Astrocyte (in vitro differentiated cells and primary cell): ENCODE measurements at places on chromosomes 16 and 17.

DNA sequence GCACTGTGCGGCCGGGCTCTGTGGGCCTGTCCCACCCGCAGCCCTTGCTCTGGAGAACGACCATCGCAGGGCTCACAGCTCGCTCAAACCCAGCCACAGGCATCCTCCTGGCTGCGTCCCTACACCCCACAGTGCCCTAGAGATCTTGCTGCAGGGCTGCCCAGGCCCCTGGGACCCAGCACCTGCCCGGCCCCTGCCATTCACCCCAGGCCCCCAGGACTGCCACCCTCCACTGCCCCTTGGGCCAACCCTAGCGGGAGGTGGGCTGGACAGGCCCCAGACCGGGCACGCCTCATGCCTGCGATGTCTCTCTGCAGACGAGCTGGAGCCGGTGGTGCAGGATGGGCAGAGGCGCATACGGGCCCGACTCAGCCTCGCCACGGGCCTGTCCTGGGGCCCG is 56.1 kb upstream of the ZC3H18 start:
- DNase-seq, result no peak
- no peaks in the 10 kb centered on the region for H3K36me3 ChIP-seq
- no peak overlapping the region for H3K4me3 ChIP-seq
- H3K27ac ChIP-seq, result no peak overlapping the region

GRCh38 chr17:12097326-12097725 is 76.6 kb downstream of the MAP2K4 start:
- no peaks in the 10 kb centered on the region for H3K4me1 ChIP-seq
- H3K36me3 ChIP-seq, result no peaks in the 10 kb centered on the region
- H3K4me3 ChIP-seq, result no peak overlapping the region
- no peak overlapping the region for H3K27ac ChIP-seq

- no peak overlapping the region for H3K27ac ChIP-seq
- no peaks in the 10 kb centered on the region for H3K27me3 ChIP-seq
- H3K36me3 ChIP-seq, result no peaks in the 10 kb centered on the region
These were observed 24.7 kb upstream of the TBX4 start for GRCh38 chr17:61427567-61427966.

DNA sequence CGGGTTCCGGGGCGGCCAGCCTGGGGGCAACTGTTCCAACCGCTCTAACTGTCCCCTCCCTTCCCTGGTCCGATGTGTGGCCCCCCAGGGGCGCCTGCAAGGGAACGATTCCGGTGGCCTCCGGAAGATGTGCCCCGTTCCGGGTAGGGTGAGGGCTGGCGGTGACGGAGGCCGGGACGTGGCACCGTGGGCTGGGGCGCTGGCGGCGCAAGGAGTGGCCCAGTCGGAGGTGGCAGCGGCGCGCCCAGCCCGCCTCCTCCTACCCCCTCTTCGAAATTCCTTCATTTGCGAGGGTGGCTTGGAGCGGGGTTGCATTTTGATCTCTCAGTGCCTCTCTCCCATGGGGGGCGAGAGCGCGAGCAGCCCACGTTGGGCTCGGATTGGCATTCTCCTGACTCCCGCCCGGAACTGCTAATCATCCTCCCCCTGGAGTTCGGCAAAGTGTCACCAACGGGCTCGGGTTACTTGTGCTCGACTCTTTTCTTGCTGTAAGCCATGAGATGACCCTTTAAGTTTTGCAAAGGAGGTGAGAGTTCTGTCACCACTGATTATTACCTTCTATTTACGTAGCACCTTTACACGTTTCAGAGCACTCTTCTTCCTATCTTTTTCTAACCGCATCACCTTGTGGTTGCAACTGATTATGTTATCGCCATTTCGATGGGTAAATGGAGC is 622 bp downstream of the NDEL1 start:
- H3K27me3 ChIP-seq, result no peaks in the 10 kb centered on the region
- H3K36me3 ChIP-seq, result peaks cover 10% of the 10 kb centered on the region
- peak overlapping the region; percentile 97 for H3K27ac ChIP-seq
- peak overlapping the region; percentile 95 for H3K4me3 ChIP-seq

- DNase-seq, result peak; percentile 57
- no peak overlapping the region for H3K27ac ChIP-seq
- peaks cover 53% of the 10 kb centered on the region for H3K27me3 ChIP-seq
- peaks cover 3% of the 10 kb centered on the region for H3K4me1 ChIP-seq
- H3K36me3 ChIP-seq, result no peaks in the 10 kb centered on the region
These were observed 2.9 kb downstream of the GNAO1 start for GRCh38 chr16:56193951-56194726.

- DNase-seq, result no peak
- H3K4me3 ChIP-seq, result no peak overlapping the region
- no peaks in the 10 kb centered on the region for H3K4me1 ChIP-seq
These were observed 1.3 kb upstream of the CCL16 start for GRCh38 chr17:35982409-35983191.

GRCh38 chr17:66469461-66469860 is 167.0 kb downstream of the PRKCA start:
- no peaks in the 10 kb centered on the region for H3K27me3 ChIP-seq
- DNase-seq, result no peak
- H3K27ac ChIP-seq, result no peak overlapping the region
- H3K4me1 ChIP-seq, result peaks cover 40% of the 10 kb centered on the region

DNA sequence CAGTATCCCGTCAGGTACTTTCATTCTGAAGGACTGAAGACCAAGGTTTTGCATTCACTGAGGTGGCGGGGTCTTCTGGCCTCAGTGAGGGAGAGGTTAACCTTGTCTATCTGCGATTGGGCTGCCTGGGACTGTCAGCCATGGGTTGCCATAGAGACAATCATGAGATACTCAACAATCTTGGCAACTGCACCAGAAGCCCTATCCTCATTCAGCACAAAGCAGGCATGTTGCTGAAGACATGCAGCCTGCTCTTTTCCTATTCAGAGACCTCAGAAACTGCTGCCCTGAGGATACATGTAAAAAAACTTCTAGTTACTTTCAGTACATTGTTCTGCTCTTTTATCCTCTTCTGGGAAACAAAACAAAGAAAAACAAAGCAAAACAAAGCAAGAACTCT is 146.3 kb upstream of the PIRT start:
- DNase-seq, result no peak
- no peaks in the 10 kb centered on the region for H3K4me1 ChIP-seq
- H3K27me3 ChIP-seq, result no peaks in the 10 kb centered on the region
- H3K36me3 ChIP-seq, result no peaks in the 10 kb centered on the region
- no peak overlapping the region for H3K4me3 ChIP-seq
- no peak overlapping the region for H3K27ac ChIP-seq

DNA sequence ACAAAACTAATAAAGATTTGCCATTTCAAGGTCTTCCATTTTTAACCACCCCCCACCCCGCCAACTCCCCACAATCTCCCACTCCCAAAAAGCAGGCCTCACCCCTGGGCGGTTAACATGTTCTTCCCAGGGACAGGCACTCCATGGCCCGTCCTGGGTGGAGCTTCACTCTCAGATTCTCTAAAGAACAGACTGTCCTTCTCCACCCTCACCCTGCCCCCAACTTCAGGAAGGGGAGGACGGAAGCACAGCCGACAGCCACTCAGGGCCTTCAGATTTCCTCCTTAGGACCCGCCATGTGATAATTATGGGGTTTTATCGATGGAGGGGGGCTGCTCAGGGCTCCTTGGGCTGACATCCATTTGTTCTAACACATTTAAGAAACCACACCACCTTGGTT is 61.9 kb downstream of the ZFHX3 start:
- no peak overlapping the region for H3K4me3 ChIP-seq
- H3K36me3 ChIP-seq, result no peaks in the 10 kb centered on the region
- peaks cover 34% of the 10 kb centered on the region for H3K4me1 ChIP-seq
